Fibroblast of pulmonary artery (primary cell): ENCODE measurements at places on chromosomes 7 and 10.
A peak's percentile ranks its signal among the peaks of the same experiment; 100 is the strongest.

DNA sequence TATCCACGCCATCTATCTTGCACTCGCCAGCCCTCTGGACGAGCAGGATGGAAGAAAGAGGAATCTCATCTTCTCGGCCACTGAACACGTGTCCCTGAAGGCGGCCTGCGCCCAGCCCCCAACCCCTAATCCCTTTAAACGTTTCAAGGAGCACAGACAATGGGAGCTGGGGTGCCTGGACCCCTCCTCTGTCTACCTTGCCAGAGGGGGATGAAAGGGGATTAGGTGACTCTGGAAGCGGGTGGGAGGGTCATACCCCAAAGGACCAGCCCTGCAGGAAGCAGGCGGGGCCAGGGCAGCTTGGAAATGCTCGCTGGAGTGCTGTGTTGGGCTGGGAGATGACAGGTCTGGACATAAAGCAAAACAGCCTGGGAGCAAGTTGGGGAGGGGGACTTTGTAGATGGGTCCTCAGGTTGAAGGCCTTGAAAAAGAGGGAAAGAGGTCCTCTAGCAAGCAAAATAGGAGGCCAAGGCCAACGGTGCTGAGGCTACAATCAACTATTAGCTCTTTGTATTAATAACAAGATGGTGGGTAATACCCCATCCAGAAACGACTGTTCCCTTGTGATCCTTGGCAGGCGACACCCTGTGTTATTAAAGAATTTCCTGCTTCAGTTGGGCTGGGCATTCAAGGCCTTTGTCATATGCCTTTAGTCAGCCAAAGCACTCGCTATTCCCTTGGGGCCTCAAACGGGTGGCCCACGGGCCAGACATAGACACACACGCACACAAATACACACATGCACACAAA is 126.5 kb upstream of the UNC5B start:
- DNase-seq: no peak

DNA sequence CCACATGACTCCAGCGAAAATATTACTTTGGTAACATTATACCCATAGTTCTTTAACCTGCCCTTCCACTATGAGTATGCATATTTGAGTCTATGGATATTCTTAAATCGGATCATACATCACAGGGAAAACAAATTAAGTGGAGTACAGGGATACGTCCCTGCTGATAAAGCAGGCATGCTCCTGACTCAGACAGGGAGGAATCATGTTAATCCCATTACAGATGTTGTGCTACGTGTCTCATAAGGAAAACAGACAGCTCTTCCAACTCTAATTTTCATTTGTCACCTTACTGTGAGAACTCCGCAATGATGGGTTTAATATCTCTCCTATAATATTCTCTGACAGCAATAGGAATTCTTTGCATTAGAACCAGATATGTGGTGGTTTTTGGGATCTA is 469.5 kb upstream of the POM121L12 start:
- DNase-seq: no peak

DNA sequence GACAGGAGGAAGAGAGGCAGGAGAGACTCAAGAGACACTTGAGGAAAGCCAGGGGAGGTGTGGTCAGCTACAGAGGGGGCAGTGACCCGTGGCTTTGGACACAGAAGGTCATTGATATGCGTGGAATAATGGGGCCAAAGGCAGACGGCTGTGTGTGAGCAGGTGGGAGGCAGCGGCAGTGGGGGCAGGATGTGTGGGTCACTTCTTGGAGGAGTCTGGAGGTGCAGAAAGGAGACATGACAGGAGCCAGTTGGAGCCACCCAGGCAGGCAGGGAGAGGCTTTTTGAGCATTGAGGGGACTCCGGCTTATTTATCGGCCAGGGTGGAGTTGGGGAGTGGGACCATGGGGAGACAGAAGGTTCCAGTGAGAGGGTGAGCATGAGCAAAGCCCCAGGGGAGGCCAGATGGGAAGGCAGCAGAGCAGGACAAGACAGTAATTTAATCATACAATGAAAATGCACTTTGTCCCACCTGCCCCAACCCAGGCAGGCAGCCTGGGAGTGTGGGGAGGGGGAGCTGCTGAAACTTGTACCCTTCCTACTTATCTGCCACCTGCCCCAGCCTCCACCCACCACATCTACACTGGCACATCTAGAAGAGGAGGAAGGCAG is 5.0 kb downstream of the LDB3 start:
- no peak for DNase-seq

DNA sequence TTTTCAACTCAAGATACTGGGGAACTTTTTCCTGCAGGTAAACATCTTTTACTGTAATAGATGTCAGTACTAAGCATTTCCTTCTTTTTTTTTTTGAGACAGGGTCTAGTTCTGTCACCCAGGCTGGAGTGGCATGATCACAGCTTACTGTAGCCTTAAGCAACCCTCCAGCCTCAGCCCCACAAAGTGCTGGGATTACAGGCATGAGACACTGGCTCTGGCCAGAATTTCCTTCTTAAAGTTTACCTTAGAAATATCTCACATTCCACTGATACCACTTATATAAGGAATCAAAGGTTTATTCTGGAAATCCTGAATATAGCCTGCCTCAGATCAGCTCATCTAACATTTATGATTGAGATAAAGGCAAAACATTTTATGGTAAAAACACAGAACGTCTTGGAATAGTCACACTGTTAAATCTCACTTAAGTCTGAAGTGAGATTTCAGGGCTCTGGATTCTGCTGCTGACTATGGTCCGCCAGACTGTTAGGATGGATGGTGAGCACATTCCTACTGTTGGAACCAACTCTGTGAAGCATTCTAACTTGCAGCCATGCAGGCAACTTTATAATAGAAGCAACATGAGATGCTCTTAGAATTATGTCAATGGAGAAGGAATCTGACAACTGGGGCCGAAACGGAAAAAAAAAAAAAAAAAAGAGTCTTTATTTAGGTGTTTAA is 151.9 kb downstream of the ZMYND11 start:
- DNase-seq: no peak

- no peak for DNase-seq
These were observed 93.2 kb downstream of the EGFR start for GRCh38 chr7:55112056-55112455.

- DNase-seq: no peak
These were observed 28.5 kb upstream of the TTYH3 start for GRCh38 chr7:2603044-2603965.

DNA sequence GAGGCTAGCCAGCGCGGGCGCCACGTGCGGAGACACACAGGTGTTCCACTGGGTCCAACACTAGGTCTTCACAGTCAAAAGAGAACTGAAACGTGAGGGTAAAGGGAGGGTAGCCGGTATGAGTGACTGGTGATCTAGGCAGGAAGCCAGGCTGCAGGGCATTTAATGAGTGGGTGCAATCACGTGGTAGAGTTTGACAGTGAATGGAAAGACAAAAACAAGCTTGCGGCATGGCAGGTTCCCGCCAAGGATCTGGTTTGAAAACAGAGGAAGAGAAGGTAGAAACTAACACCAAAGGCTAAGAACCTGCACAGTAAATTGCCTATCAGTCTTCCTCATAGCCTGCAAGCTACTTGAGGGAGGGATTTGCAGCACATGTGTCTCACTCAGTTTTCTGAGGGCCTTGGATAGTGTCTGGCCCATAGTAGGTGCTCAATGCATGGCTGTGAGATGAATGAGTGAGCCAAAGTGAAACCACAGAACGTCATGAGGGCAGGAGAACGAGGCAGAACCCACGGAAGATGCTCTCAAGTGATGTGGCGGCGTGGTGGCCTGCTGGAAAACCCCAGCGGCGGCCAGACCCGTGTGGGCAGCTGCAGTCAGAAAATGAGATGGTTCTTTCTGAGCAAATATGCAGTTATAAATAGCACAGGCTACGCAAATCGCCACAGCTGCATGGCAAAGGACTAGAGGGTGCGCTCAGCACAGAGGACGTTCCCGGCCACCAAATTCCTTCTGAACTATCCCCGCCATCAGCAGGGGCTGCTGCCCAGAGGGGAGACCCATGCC is 183.6 kb upstream of the NFE2L3 start:
- DNase-seq: no peak

DNA sequence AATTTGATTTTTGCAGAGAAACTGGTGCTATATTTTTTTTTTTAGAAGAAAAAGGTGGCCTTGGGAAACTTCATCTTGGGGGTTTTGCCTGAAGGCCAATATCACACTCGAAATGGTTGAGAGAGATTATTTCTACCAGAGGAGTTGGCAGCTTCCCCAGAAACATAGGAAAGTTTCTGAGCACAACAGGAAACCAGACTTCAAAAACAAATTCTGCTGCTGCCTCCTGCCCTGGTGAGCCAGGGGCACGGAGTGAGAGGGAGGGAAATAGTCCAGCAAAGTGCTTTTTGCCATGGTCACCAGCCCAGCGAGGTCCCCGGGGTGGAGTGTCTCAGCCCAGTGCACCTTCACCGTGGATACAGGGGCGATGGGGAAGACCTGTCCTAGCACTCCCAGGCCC is 61.1 kb downstream of the FOXI2 start:
- no peak for DNase-seq

DNA sequence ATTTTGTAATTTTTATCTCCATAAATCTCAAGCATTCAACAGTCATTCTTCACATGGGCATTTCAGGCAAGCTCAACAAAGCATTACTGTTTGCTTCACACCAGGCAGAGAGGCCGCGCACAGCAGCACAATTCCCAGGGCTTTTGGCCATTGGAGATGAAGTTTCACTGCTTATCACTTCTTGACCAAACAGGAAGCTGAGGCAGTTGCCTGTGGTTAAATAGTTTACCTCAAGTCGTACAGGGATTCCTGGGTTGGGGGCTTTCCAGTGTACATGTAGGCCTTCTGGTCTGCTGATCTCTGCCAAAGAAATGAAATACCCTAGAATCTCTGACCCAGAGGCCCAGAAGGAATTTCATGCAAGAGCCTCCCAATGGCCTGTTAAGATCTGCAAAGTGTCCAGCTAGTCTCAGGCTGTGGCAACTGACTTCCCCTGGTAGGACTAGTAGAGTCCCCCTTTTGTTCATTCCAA is 11.2 kb upstream of the PRDX3 start:
- peak; percentile 86 for DNase-seq

DNA sequence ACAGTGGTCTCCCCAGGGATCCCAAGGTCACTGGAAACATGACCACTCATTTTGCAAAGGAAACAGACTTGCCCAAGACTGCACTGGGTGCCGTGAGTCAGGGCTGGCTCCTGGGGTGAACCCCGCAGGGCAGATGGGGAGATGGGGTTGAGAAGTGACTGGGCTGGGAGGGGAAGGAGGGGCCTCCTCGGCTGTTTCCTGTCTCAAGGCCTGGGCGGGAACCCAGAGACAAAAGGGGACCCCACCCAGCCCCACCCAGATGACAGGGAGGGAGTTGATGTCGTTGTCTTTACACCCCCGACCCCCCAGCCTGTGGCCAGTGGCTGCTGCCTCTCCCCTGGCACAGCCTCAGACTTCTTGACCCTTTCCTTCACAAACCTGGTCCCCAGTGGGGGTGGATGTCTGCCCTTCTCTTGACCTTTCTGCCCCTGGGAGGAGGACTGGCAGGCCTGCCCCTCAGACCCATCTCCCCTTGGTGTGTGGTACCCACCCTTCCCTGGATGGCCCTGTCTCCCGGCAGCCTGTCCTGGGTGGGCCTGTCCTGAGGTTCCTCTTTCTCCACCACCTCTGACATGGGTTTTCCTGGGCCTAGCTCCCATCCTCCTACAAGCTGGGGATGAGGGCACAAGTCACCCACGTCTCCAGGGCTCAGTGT is 1.4 kb downstream of the MYO1G start:
- no peak for DNase-seq

DNA sequence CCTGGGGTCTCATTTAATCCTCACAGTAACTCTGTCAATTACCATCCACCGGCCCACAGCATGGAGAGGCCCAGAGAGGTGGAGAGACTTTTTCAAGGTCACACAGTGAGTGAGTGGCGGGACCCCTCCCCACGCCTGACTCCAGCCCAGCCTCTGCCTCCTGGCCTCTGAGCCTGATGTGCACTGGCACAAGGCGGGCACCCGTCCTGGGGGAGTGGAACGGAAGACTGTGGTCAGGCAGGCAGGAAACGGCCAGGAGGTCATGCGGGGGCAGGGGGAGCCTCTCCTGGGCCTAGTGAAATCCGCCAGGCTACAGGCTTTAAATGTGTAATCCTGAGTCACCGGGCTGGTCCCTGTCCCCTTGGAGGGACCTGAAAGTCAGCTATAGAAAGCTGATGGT is 32.2 kb downstream of the ZCCHC24 start:
- no peak for DNase-seq

DNA sequence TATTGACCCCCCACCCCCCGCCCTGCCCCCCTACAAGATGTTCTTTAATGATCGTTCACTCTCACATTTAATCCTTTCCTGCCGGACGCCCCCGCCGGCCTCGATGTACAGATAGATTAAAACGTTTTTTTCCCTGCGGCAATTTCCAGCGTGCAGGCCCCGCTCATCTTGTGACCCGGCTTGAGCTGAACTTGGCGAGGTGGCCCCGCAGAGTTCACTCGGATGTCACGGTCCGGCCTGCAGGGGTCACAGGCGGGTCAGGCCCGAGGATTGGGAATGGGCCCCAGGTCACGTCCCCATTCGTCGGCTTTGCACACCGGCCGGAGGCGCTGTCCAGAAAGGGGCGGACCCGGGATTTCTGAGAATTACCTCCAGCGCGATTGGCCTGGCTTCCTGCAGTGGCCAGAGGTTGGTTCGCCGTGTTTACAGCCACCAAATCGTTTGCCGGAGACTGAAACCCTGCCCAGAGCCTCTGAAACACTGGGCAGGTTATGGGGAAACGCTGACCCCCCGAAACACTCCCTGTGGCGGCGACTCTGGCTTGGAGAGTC is 1.9 kb upstream of the CYP26A1 start:
- DNase-seq: no peak

- DNase-seq: peak; percentile 95
These were observed 75.1 kb downstream of the DNAH11 start for GRCh38 chr7:21617916-21618390.

DNA sequence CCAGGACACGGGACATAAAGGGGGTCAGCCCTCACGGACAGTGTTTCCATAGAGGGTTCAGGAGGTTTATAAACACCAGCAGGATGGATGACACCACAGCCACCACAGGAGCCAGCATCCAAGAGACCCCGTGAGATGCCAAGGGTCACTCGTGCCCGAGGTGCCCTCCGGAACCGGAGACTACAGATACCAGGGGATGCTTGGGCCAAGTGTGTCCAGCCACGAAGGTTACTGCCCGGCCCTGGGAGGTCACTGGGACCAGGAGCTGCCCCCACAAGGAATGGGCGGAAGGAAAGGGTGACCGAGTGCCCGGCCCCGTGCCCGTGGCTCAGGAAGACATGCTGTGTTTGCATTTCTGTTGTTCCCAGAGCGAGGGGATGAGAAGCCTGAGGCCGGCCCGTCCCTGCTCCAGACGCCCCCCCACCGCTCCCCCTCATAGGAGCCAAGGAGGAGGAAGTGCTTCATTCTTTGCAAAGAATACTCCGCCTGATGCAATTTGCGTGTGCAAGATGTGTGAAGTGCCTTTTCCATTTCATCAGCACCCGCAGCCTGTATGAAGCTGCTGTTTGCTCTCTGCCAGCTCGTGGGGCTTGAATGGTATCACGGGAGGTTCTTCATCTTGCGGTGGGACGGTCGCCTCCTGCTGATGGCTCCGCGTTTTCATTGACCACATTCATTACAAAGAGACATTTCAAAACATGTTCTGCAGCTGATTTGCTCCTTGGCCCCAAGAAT is 176.4 kb downstream of the ELFN1 start:
- DNase-seq: no peak

DNA sequence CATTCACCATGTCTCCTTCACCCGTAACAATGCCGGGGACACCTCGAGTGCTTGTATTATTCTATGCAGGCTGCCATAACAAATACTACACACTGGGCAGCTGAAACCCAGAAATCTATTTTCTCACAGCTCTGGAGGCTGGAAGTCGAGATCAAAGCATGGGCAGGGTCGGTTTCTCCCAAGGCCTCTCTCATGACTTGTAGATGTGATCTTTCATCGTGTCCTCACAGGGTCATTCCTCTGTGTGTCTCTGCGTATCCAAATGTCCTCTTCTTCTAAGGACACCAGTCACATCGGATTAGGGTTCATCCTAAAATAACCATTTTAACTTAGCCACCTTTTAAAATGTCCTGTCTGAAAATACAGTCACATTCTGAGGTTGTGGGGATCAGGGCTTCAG is 303.5 kb downstream of the KLF6 start:
- no peak for DNase-seq
